ENCODE measurements at places on chromosomes 4 and X.

GRCh38 chrX:2351321-2351720 is 149.5 kb downstream of the DHRSX start:
- no peak for DNase-seq

- DNase-seq, result no peak
These were observed 132.2 kb downstream of the NKX6-1 start for GRCh38 chr4:84366907-84367306.

- DNase-seq, result no peak
These were observed 543.3 kb downstream of the GRID2 start for GRCh38 chr4:92847026-92847425.

- DNase-seq, result no peak
These were observed 25.5 kb upstream of the MORC4 start for GRCh38 chrX:107025545-107025944.

DNA sequence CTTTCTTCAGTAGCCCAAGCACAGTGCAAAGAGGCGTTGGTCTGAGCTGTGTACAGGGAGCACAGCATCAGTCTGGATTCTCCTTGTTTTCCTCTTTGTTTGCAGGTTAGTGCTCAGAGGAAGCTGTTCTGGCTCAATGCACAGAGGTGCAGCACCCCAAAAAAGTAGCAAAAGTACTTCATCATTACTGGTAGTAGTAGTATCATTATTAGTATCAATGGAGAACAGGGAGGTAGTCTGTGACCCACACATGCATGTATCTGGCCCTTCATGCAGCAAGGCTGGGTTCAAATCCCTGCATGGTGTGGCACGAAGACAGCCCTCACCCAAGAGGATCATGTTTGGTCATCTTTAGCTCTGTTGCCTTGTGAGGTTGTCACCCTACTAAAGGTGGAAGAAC is 68.7 kb downstream of the CXXC4 start:
- DNase-seq, result no peak

GRCh38 chr4:7684294-7684693 is 249.6 kb upstream of the PSAPL1 start:
- no peak for DNase-seq

GRCh38 chr4:38223306-38223705 is 263.1 kb downstream of the PTTG2 start:
- no peak for DNase-seq

DNA sequence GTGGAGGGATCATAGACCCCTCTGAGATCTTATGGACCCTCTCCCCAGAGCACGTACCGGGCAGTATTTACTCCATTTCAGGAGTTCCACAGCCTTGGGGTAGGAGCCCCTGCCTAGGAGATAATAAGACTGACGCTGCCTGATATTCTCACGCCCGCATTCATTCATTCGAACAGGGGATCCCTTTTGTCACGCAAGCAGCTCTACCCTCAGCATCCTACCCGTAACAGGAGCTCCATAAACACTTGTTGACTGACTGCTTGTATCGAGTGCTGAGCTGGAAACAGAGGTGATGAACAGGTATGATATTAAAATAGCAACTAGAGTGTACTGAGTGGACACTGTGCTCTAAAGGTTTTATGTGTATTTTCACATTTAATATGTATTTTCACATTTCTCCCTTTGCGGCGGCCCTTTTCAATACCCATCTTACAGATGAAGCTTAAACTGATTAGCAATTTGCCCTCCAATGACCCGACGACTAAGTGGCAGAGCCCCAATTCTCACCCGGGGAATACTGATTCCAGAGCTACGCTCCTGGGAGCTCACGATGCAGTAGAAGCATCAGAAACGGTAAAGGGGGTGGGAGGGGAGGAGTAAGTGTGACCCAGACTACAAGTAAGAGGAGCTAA is 888 bp downstream of the RAB28 start:
- DNase-seq, result no peak

- DNase-seq, result peak; percentile 44
These were observed 9.4 kb downstream of the UVSSA start for GRCh38 chr4:1356181-1356998.

- DNase-seq, result no peak
These were observed 6.8 kb upstream of the FGF2 start for GRCh38 chr4:122819708-122820449.

- no peak for DNase-seq
These were observed 76.9 kb downstream of the PAQR3 start for GRCh38 chr4:78862314-78862737.

- DNase-seq, result no peak
These were observed 67.9 kb downstream of the PPP3CA start for GRCh38 chr4:101279377-101279871.

- no peak for DNase-seq
These were observed 40.6 kb downstream of the GUCY2F start for GRCh38 chrX:109441266-109441665.

DNA sequence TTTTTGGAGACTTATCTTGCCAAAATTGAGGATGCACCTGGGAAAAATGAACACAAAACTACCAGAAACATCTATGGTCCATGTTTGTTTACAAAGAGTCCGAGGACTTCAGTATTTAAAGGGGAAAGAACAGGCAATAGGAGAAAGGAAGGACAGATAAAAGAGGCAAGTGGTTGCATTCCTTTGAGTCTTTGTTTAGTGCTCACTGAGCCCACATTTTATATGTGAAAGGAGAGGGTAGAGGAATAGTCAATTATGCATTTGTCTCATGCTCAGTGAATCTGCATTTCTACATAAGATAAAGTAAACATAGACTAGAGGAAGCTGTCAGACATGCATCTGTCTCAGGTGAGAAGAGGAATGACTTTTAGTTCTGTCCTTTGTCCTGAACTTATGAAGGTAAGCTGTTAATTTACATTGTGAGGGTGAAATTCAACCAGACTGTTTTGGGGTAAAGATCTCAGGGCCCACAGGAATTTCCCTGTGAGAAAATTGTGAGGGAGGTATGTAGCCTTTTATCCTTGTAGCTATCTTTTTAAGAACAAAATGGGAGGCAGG is 4.5 kb downstream of the DMP1 start:
- DNase-seq, result no peak

DNA sequence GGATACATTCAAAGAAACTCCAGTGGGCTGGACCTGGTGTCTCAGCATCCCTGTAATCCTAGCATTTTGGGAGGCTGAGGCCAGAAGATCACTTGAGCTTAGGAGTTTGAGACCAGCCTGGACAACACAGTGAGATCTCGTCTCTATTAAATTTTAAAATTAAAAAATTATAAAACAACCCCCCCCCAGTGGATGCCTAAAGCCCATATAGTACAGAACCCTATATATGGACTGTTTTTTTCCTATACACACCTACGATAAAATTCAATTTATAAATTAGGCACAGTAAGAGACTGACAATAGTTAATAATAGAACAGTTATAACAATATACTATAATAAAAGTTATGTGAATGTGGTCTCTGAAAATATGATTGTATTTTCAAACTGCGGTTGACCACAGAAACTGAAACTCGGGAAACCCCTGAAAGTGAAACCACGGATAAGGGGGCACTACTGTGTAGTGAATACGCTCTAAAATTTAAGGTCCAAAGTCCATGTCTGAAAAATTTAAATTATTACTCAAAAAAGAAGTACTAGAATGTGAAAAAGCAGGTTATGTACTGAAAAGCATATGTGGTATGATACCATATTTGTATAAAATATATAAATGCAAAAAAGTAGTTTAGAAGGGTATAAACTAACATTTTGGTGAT is 2.0 kb downstream of the SMIM14 start:
- peak; percentile 15 for DNase-seq

DNA sequence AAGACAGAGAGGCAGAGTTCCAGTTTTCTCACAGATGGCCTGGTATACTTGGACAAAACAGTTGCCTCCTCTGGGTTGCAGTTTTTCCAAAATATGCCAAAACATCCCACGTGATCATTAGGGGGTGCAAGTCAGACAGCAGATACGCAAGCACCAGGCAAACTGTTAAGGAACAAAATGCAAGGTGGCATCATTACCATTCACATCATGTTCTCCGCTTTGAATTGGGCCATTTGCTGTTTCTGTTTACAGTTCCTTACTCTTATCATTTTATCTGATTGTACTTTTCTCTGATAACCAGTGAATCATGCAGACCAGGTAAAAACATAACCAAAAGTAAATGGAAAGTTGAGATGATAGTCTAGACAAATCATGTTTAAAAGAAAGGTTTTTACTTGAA is 16.4 kb upstream of the HMGB3 start:
- no peak for DNase-seq

DNA sequence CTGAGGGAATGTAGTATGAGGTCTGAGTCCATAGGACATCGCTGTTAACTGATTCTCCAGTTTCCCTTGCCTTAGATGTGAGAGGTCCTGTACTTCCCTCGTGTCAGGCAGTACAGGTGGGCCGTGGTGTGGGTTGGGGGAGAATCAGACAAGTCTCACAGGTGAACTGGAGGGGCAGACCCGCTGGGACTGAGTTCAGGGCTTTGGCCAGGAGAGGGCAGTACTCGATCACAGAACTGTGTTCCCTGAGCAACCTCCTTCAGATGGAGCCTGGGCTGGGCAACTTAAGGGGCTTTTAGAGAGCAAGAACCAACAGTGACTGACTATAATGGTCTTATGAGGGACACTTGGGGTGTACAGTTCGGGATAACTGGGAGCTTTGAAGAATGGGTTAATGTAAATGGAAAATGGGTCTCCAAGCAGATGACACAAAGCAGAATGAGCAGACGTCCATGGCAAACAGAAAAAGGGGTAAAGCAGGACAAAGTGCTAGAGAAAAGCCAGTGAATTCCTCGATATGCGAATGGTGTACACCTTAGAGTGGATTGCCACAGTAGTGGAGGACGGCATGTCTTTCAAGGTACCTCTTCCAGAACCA is 83.6 kb downstream of the CCNG2 start:
- DNase-seq, result peak; percentile 73

DNA sequence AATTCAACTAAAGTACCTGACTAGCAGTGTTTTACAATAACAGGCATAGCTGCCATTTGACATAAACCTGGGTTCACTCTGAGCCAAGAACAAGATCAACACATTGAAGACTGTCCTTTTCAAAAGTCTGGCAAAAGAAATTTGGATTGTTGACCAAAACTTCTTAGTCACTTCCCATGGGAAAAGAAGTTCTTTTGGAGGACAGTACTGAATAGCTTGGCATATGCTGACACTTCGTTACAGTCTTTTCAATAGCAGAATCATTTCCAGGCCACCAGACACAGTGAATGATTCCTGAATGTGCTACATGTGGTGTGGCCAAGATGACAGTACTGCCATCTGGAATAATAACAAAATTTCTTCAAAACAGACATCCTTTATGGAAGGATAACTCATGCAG is 560.3 kb downstream of the GRID2 start:
- DNase-seq, result no peak

GRCh38 chr4:95106408-95106928 is 348.7 kb downstream of the BMPR1B start:
- DNase-seq, result no peak

DNA sequence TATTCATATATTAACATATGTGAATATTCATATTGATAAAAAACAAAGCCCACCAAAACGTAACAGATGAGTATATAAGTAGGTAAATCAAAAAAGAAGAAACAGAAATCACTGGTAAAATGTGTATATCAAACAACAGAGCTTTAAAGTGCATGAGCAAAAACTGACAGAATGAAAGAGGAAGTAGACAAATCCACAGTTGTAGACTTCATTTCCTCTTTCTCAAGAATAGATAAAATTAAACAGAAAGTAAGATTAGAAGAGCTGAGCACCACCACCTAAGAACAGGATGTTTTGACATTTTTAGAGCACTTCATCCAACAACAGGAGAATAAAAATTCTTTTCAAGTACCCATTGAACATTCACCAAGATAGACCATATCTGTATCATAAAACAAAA is 64.6 kb downstream of the CNKSR2 start:
- DNase-seq, result no peak

DNA sequence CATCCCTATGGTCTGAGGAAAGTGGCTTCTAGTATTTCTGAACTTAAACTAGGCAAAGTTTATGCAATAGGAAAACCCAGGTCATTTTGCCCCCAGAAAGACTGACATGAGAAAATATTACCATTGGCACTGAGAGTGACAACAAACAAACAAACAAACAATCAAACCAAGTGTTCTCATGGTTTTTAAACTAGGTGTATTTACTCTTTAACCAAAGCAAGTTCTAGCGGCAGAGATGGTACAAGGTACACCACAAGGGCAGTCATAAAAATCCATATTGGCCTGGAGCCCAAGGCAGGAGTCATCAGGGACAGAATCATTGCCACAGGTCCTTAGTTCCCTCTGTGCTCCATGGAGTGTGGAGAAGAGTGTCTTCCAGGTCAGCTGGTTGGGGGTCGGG is 26.0 kb upstream of the ENPEP start:
- no peak for DNase-seq

DNA sequence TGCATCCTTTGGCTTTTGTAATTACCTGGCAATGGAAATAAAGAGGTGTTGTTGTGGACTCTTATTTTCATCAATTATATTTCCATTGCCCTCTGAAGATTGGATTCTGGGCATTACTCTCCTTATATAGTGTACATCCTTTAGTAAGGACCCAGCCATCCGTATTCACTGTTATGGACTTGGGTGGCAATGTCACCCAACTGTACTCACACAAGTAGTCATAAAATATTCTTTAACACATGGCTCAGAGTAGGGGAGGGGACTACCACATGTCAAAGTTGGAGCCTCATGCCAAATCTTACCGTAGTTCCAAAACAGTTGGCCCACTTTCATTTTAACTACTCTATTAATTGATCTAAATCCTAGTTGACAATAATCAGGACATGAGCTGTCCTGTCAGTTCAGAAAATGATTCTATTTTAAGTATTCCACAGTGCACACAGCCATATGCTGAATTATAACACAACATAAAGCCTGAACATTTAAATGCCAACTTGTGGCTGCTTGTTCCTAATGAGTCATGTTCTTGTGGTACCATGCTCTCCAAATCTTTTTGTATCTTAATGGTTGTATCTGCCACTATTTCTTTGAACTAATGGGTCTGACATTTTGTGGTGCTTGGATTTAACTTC is 4.9 kb downstream of the FRAS1 start:
- DNase-seq, result no peak

GRCh38 chr4:55768291-55768690 is 51.3 kb upstream of the EXOC1L start:
- no peak for DNase-seq

DNA sequence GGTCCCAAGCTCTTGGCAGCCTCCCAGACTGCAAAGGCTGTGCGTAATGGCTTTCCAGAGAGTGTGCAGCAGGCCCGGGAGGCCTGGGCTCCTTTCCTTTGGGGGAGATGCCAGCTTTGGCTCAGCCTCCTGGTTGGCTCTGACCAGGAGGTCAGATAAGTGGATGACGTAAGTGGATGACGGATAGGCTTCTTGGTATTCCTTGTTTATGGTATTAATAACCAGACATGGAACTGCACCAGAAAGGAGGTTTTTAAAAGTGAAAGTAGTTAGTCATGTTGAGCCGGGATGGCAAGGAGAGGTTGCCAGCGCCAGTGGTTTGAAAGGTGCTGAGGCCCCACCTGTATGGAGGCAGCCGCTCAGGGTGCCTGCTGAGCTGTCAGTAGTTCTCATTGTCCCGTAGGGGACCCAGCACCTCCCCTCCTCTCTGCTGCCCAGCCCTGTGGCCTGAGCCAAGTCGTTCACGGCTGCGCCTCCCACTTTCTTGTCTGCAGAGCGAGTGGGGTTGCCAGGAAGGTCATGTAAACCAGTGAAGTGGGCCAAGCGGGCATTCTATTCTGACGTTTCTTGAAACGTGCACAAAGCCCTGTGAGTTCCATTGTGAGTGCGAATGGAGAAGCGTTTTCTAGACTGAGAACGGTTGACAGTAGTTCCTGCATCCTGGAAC is 28.7 kb upstream of the STOX2 start:
- DNase-seq, result no peak

- DNase-seq, result peak; percentile 22
These were observed 26.9 kb downstream of the SLC2A9 start for GRCh38 chr4:9994246-9994847.

- DNase-seq, result no peak
These were observed 220.1 kb upstream of the PSAPL1 start for GRCh38 chr4:7654550-7655445.
